Esophagus squamous epithelium (tissue), 5 donors: ENCODE measurements at places on chromosomes 4 and X.

- DNase-seq = no peak
Observed at GRCh38 chrX:107708762-107709161, 66.8 kb downstream of the TSC22D3 start.

DNA sequence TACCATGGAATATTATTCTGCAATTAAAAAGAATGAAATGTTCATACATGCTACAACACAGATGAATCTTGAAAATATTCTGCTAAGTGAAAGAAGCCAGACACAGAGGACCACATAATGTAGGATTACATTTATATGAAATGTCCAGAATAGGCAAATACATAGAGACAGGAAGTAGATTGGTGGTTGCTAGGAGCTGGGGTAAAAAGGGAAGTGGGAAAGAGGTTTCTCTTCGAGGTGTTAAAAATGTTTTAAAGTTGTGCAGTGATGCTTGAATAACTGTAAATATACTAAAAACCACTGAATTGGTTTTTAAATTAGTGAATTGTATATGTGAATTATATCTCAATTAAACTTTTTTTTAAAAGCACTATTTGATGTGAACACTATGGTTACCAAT lies 3.6 kb upstream of the NXT2 start:
- no peak for DNase-seq

- DNase-seq = no peak
Observed at GRCh38 chr4:6468376-6468775, 4.0 kb downstream of the PPP2R2C start.

GRCh38 chr4:38344929-38345328 lies 319.1 kb upstream of the KLF3 start:
- DNase-seq = no peak

DNA sequence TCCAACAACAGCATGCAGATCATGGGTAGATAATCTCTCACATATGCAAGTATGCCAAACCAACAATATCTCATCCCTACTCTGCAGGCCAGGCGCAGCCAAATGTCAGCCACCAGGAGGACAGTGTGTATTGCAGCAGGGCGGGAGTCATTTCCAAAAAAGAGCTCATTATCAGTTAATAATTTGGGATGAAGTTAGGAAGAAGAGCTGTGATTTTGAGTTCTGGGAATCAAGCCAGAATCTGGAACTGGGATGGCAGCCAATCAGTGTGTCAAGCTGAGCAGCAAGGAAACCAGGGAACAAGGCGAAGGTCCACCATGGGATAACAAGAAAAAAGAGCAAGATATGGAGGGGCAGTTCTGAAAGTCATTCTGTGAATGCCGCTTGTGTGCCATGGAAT lies 88.2 kb upstream of the CAMK2D start:
- no peak for DNase-seq

GRCh38 chrX:14344172-14344940 lies 185.0 kb upstream of the GLRA2 start:
- no peak for DNase-seq

DNA sequence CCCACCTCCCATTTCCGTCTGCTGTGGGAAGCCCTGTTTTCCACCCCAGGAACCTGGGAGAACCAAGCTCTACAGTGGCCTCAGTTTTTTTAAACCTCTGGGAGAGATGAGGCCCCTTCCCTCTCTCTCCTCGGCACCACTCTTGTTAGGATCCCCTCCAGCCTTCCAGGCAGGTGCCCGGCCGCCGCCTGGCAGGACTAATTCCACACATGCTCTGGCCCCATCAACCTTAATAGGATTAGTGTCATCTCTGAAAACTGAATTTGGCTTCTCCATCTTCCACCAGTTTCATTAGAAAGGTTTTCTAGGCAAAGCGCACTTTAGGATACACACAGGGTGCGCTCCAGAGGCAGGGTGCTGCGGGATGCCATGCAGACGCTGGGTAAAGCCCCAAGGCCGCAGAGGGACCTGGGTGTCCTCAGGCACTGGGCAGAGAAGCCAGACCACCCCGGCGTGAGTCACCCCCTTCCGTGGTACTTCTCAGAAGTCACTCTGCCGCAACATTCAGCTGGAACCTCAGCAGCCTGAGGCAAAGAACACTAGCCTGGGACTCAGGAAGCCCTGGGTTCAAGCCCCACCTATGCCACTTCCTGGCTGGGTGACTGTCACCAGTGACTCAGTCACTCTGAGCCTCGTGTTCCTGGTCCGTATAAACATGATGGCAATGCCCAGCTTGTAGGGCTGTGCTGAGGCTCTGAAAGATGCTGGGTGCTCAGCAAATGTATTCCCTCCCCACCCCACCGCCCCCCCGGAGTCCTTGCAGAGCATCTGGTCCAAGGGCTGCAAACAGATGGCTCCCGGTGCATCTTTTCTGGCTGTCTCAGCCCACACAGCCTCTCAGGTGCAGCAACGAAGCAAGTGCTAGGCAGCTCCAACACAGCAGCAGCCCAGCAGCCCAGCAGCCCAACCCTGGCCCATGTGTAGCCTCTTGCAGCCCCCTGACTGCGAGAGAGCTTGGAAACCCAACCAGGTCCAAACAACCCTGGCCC lies 29.1 kb downstream of the PPP2R2C start:
- DNase-seq = no peak

GRCh38 chr4:35966566-35966965 lies 277.7 kb downstream of the ARAP2 start:
- DNase-seq = no peak

DNA sequence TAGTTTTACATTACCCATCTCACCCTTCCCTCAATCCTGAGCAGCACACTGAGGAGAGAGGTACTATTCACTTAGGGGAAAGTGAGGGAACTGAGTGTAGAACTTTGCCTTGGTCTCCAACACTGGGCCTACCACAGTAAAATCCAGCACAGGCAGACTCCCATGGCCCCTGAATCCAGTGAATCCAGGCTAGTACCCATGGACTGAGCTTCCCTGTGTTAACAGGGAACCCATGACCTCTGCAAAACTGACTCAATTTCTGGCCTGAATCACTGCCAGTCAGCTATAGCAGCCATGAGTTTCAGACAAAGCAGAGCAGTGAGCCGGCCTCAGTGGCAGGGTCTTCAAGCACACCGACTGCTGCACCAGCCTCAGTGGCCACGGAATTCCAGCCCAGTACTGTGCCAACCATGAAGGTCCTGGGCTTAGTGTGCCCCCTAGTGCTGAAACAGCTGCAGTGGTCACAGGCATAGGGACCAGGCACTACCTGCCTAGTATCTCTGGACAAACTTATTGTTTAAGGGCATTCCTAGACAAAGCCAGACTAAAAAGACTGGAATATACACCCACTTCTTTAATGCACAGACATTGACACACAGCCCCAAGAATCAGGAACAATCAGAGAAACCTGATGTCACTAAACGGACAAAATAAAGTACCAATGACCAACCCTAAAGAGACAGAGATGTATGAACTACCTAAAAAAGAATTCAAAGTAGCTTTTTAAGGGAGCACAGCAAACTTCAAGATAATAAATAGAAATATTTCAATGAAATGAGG lies 127.4 kb upstream of the RPL34 start:
- no peak for DNase-seq

- no peak for DNase-seq
Observed at GRCh38 chrX:1529328-1529727, 7.7 kb downstream of the P2RY8 start.

DNA sequence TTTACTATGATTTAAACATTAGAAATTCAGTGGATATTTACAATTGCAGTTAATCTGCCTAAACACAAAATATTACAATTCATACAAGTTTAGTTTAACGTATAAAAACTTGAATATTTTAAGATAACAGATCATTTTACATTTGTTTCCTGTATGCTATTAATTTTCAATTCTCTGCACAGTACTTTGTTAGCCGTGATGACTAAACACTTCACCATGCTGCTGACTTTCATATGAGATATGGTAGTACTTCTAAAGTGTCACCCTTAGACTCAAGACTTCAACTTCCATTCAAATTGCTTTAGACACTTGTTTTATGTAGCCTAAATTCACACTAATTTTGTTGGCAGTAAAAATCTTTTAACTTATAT lies 1646.4 kb upstream of the ADGRL3 start:
- no peak for DNase-seq

- no peak for DNase-seq
Observed at GRCh38 chr4:26204911-26205370, 115.9 kb upstream of the RBPJ start.

GRCh38 chrX:39843318-39843717 lies 254.4 kb downstream of the BCOR start:
- DNase-seq = no peak

GRCh38 chr4:24753519-24753918 lies 41.9 kb upstream of the SOD3 start:
- DNase-seq = no peak

DNA sequence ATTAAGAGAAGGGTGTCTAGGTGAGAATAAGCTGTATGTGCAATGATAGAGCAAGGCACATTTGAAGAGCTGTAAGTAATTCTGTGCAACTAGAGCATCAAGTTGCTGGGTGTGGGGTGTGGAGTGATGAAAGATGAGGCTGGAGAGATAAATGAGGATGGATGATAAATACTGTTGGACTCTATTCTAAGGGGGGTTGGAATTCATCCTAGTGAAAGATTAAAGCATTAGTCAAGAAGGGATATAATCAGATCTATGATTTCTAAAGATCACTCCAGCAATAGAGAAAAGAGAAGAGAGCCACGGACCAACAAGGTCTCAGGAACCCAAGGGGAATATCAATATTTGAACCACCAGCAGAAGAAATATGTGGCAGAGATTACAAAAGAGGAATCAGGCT lies 415.0 kb upstream of the RPS6KA3 start:
- DNase-seq = no peak

DNA sequence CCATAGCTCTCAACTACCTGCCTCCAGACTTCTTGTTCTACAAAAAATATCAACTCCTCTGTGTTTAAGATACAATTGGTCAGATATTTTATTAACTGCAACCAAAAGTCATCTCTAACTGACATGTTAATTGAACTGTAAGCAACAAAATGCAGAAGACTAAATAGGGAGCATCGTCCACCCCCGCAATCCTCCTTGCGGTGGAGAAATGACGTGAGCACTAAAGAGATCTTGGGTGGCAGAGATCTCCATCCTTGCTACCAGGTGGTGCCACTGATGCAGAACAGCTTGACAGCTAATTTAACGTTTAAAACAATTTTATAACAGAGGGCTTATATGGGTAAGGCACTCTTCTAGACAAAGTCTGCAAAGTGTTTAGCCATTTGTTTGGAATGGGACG lies 164.4 kb upstream of the FTHL17 start:
- DNase-seq = no peak

GRCh38 chrX:135324463-135324862 lies 15.2 kb downstream of the ETDC start:
- DNase-seq = no peak

DNA sequence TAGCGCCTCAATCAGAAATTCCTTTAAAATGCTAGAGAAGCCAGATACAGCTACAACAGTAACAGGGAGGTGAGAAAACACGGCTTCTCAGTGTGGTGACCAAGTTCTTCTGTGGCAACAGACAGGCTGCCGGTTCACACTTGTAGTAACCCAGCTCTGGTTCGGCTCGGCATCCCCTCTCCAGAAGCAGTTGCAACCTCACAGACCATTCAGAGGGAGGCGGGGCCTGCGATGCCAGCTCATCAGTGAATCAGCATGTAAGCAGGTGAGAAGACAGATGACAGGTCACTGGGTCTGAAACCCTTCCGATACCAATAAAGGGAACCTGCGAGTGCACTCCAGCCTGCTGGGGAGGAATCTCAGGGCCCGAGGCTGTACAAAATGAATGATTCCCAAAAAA lies 251.0 kb downstream of the KCNIP4 start:
- no peak for DNase-seq

- DNase-seq = no peak
Observed at GRCh38 chrX:111355523-111356115, 56.4 kb downstream of the DCX start.

DNA sequence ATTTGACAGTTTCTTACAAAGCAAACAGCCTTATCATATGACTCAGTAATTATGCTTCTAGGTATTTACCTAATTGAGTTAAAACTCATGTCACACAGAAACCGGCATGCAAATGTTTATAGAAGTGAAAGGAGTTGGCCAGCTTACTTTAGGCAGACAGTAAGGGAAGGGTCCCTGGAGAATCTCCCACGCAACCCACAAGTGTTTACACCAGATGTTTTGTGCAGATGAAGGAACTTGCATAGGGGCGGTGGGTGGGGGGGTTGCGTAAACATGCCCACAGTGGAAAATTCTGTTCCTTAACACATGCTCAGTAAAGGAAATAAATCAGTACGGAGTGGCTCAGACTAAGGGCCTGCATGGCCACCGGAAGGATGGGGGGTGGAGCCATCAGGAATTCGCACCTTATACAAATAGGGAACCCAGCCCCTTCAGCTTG lies 330.5 kb upstream of the AADAT start:
- no peak for DNase-seq

GRCh38 chr4:144402999-144403398 lies 243.0 kb upstream of the HHIP start:
- no peak for DNase-seq

DNA sequence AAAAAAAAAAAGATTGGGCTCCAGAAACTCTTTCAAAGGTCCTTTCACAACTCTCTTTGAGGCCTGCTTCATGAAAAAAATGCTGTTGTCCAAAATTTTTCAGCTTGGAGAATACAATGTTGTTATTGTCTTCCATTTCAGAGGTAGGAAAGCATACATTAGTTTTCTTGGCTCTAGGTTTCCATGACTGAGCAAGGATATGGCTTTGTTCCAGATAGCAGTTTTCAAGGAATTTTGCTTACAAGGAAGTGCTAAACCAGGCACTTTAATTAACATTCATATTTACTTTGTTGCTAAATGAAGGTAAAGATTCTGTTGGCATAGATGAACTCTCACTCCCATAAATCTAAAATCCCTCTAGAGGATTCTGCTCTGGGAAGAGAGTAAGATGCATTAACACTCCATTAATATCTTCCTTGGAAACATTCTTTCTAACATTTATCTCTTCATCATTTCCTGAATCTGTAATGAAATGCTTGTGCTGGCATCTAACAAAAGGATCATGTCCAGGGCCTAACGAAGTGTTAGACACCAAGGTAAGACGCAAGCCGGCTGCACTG lies 118.4 kb downstream of the COL25A1 start:
- DNase-seq = no peak

DNA sequence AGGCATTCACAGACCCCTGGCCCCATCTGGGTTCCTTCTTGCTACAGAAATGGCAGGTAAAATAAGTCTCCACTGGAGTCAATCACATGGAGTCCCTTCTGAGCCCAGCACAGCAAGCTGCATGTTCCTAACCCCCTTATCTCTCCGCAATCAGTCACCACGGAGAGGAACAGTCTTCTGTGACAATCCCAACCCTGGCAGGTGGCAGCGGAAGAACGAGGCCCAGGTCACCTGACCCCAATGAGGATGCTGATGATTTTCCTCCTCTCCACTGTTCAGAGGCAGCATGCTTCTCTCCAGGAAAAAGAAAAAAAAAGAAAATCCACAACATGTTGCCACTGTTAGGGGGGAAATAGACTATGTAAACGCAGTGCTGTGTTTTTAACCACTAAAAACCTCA lies 50.1 kb downstream of the TSPAN5 start:
- no peak for DNase-seq

DNA sequence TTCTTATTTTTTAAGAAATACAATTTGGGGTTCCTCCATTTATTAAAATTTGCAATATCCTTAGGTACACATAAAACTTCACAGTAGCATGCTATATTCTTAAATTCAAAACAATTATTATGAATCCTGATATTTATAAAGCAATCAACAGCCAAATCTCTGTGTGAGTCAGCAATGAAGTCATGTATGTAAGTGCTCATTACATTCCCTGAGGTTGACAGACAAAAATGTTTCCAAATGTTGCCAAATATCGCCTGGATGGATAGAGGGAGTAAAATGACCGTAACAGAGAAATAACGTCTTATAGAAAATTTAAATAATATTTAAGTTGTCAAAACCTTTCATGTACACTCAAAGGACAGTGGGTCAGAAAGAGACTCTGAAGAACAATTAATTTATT lies 220.0 kb downstream of the PCDH18 start:
- DNase-seq = no peak

- no peak for DNase-seq
Observed at GRCh38 chr4:602559-602942, 22.8 kb upstream of the PDE6B start.
